ENCODE measurements at places on chromosomes 12 and 14. TPM values are rescaled to one million over a fixed set of nuclear protein-coding genes. Genes with fewer than 3 reads are reported as not detected.

Gene MDM1
- polyA plus RNA-seq, result 11.0 TPM

Gene ZBTB39
- 4.7 TPM for polyA plus RNA-seq

Gene PPP4R4
- polyA plus RNA-seq, result 0.08 TPM

Gene SERPINA10
- 0.03 TPM for polyA plus RNA-seq

Gene NRXN3
- 2.1 TPM for polyA plus RNA-seq

Gene CBLN3
- polyA plus RNA-seq, result 1.5 TPM

Gene TNFAIP2
- 254 TPM for polyA plus RNA-seq

Gene ZNF891
- 0.64 TPM for polyA plus RNA-seq

Gene NGB
- not detected for polyA plus RNA-seq
